T follicular helper cell (primary cell): ENCODE measurements at places on chromosomes 1 and 21.
A peak's percentile ranks its signal among the peaks of the same experiment; 100 is the strongest.

GRCh38 chr1:1989102-1989542 lies 14.5 kb downstream of the CFAP74 start:
- no peak for DNase-seq

GRCh38 chr1:168223681-168224540 lies 1.9 kb upstream of the SFT2D2 start:
- DNase-seq = no peak

- no peak for DNase-seq
These were observed 65.5 kb downstream of the DDX20 start for GRCh38 chr1:111821121-111821745.

GRCh38 chr1:96756789-96757188 lies 35.2 kb downstream of the PTBP2 start:
- no peak for DNase-seq

DNA sequence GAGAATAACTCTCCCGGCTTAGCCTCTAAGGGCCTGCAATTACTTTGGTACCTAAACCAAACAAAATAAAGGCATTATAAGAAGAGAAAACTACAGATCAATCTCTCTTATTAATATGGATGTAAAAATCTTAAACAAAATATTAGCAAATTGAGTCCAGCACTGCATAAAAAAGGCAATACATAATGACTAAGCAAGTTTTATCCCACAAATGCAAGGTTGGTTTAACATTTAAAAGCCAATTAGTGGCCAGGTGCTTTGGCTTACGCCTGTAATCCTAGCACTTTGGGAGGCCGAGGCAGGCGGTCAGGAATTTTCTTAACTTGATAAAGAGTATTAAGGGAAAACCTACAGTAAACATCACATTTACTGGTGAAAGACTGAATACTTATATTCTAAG lies 67.1 kb upstream of the MAB21L3 start:
- no peak for DNase-seq

DNA sequence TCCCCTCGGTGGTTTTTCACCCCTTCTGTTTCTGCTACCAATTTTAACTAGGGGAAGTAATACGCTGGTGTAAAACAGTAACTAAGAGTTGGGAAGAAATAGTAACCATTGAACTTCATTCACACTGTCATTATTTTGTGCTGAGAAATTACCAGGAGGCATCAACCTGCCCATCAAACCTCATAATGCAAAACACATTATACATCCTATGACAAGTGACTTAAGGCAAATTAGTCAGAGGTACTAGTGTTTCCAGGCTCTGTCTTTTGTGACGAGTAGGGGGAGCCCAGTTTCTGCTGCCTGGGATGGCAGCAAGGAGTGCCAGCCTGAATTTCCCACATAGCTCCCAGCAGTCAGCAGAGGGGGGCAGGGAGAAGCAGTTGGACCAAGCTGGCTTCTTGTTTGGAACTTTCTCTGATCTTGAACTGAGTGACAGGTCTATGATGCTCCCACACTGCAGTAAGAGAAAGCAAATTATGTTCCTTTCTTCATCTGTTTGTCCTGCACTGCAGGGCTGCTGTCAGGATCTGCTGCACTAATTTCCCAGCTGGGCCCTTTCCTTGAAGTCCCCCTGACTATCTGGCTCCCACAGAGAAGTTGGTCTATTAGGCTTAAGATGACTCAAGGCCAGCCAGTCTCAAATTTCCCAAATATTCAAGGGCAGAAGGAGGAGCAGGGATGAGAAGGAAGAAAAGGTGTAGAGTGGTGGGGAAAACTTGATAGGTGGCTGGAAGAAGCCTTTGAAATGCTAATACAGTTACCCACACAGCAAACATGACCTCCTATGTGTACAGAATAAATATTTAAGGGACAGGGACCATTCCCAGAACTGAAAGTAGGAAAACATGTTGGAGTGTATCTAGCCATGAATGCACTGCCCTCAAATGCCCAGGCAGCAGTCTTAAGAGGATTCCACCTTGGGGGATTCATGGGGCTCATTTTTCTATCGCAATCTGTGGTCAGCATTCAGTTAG lies 322.8 kb downstream of the SEC16B start:
- no peak for DNase-seq

- DNase-seq = no peak
These were observed 181.1 kb downstream of the NEK7 start for GRCh38 chr1:198337886-198338285.

DNA sequence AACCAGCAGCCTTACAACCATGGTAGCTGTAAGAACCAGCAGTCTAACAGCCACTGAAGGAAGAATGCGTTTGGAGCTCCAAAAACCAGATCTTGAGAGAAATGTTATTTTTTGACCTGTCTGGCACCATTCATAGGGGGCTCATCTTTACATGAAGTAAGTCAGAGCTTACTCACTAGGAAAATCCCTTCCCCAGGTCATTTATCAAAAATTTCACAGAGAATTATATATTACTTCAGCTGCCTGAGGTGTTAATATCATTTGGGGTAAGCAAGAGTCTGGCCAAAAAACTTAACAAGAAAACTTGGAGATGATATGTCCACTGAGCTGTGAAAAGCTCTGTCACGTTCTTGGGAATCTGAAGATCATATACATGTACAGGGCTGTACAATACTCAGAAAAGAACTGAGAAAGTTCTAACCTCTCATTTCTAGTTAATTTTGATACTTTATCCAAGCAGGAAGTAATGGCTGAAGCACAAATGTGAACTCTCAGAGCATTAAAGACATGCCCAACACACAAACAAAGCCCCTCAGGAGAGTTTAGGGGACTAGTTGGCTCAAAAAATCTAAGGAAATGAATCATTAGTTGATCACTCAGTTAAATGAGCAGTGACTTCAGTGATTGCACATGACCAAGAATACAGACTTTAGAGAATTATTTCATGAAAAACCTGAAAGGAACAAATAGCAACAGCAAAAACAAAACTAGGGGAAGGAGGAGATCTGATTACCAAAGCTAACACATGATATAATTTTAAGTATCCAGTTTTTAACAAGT lies 681.1 kb downstream of the LTN1 start:
- no peak for DNase-seq

- no peak for DNase-seq
These were observed 415.3 kb upstream of the C1orf87 start for GRCh38 chr1:60488847-60489246.

GRCh38 chr1:167412072-167412471 lies 106.3 kb downstream of the CD247 start:
- DNase-seq = no peak

DNA sequence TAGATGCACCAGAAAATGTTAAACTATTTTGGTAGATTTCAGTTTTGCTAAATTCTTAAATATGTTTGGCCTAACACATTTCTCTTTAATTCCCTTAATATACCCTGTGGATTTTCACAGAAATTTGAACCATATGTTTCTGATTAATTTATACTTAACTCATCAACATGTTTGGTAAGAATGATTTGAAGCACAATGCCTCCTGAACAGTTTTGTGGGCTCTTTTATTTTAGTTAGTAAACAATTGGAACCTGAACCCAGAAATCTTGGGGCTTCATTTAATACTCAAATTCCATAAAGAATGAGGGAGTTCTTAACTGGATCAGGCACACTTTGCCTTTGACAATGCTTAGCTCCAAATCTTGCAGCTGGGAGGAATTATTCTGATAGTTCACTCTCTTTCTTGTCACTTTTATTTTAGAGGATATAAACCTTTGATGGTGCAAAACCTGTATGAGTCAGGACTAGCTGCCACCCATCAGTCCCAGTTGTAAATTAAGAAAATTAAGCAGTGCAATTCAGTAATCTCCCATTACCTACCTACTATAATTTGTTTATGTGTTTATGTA lies 24.6 kb upstream of the LYPLAL1 start:
- no peak for DNase-seq

GRCh38 chr1:164638492-164639202 lies 79.7 kb downstream of the PBX1 start:
- no peak for DNase-seq

DNA sequence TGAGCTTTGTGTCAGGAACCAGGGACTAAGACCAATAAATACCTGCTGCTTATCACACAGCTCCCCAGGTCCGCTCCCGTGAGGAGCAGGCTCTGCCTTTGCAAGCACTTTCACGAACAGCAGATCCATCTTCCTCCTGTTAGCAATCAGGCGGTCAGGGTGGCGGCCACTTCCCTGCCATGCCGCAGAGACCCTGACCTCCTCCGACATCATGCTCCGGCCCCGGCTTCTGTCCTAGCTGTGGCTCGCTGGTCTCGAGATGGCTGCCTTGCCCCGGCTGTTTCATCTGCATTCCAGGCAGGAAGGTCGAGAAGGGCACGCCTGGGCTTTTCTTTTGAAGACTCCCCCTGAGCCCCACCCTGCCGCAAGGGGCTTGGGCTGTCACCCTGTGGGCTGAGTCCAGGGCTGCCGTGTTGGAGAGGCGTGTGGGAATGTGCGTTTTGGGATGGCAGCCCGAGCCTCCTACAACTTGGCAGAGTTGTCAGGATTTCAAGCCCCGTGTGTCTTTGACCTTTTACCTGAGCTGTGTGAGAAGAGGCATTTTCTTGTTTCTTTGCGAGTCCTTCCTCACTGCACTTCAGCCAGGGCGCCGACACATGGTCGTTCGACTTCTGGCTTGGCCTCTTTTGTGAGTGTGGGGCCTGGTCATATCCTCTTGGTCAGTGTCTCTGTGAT lies 59.5 kb downstream of the AGPAT3 start:
- no peak for DNase-seq

- peak; percentile 53 for DNase-seq
These were observed 150.1 kb upstream of the SOD1 start for GRCh38 chr21:31509194-31510017.

DNA sequence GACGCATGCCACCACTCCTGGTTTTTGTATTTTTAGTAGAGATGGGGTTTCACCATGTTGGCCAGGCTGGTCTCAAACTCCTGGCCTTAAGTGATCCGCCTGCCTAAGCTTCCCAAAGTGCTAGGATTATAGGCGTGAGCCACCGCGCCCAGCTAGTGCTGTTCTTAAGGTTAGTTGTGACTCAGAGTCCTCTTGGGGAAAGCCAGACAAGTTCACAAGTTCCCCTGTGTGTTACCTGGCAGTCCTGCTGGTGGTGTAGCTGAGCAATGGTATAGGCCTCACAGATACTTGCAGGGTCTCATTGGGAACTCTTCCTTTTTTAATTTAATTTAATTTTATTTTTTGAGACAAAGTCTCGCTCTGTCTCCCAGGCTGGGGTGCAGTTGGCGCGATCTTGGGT lies 10.6 kb downstream of the CFAP126 start:
- DNase-seq = no peak

- no peak for DNase-seq
These were observed 5.5 kb upstream of the TTC34 start for GRCh38 chr1:2807036-2807435.

DNA sequence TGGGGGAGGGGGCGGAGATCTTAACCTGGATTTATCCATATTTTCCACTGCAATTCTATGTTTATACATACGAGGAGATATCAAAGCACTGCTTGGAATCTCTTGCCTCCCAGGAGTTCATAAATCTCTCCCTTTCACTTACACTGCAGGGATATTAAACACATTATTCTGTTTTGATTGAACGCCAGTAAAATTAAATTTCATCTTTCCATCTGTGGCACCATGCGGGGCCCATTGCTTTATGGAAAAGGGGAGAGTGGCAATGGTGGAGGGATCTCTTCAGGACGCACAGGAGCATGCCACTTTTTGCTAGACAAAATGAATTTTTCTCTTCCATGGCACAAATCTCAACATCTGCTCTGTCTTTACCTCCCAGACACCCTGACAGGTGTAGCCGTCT lies 648.0 kb upstream of the PLXNA2 start:
- DNase-seq = no peak

GRCh38 chr1:178931858-178932551 lies 61.1 kb upstream of the ANGPTL1 start:
- no peak for DNase-seq

- no peak for DNase-seq
These were observed 1.7 kb downstream of the KIF21B start for GRCh38 chr1:201021630-201022492.

GRCh38 chr1:62306065-62306464 lies 13.2 kb downstream of the KANK4 start:
- DNase-seq = no peak

GRCh38 chr1:88897070-88897730 lies 5.8 kb upstream of the GTF2B start:
- DNase-seq = no peak

- DNase-seq = no peak
These were observed 70.4 kb downstream of the ACTL8 start for GRCh38 chr1:17825273-17826164.

DNA sequence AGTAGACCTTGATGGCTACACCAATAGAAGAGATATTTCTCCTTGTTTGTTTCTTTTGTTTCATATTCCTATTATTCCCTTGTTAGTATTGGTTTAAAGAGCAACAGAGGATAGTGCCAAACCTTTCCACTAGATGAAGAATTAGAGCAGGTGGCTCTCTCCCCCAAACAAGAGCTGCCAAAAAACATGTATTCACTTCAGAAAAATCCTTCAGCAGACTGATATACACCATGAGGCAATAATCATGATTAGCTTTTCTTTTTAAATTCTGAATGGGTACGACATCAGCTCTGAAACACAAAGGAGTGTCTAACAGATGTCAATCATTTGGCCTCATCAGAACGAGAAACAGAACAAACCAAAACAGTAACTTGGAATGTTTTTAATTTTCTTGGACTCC lies 67.3 kb upstream of the MAP10 start:
- DNase-seq = no peak

DNA sequence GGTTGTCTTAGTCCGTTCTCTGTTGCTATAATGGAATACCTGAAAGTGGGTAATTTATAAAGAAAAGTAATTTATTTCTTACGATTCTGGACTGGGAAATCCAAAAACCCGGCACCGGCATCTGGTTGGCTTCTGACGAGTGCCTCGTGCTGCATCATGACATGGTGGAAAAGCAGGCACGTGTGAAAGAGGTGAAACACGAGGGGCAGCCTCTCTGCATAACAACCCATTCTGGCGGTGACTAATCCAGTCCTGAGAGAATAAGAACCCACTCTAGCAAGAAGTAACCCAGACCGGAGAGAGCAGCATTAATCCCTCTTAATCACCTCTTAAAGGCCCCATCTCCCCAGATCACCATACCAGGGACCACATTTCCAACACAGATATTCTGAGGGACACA lies 2.7 kb upstream of the EDEM3 start:
- no peak for DNase-seq

DNA sequence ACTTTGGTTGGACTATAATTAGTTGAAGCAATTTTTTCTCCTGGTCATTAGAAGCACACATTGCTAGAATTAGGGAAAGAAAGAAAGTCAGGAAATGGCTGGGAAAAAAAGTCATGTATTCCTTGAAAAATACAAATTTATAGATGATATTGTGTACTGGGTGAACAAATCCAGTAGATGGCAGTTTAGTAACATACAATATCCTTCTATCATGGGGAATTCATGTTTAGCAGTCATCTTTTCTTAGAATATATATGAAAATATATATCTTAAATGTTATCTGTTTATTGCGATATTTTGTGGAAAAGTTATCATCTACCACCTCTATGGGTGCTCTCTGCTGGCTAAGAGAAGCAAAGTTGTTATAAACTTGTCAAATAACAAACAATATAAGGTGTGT lies 13.1 kb upstream of the ZRANB2 start:
- no peak for DNase-seq
